ENCODE measurements at places on chromosomes 5 and 9.

GRCh38 chr9:75997206-75997605 lies 106.7 kb downstream of the PCSK5 start:
- DNase-seq: no peak

DNA sequence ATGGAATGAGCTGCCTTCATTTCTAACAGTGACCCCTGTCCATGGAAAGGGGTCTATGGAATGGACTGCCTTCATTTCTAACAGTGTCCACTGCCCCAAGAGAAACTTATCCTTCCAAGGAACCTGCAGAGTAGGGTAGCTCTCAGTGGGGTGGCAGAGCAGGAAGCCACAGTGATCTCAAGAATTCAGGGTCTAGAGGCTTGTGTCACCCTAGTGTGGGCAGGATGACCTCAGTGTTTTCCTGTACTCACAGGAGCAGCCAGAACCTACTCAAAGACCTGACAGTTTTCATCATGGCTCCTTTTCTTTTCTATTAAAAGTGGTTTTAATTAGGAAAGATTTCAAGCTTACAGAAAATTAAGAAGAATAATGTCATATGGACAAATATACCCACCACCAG lies 27.5 kb downstream of the SEC61B start:
- no peak for DNase-seq

GRCh38 chr5:1209896-1210776 lies 8.7 kb downstream of the SLC6A19 start:
- no peak for DNase-seq

GRCh38 chr5:171770153-171770552 lies 15.5 kb upstream of the SMIM23 start:
- no peak for DNase-seq
